Suppressor macrophage treated with lipopolysaccharide for 1 hour (primary cell): ENCODE measurements at places on chromosomes 13 and 19.
A peak's percentile ranks its signal among the peaks of the same experiment; 100 is the strongest.

- DNase-seq, result no peak
These were observed 483.0 kb upstream of the NBEA start for GRCh38 chr13:34458756-34459715.

- no peak for DNase-seq
These were observed 147.0 kb downstream of the DCT start for GRCh38 chr13:94332359-94333096.

DNA sequence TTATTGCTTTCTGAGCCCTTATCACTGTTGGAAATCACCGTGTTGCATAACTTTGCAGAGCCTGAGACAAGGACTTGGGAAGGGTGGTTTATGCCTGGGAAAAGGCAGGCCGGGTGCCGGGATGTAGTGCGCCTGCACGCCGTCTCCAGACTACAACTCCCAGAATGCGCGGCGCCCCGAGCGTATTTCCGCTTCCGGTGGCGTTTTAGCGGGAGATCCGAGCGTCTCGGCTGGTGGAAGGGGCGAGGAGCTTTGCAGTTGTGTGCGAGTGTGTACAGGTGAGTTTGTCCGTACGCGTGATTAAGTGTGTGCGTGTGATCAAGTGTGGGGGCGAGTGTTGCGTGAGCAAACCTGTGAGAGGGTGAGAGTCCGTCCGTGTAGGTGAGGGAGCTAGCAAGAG lies 75.4 kb downstream of the PEG3 start:
- no peak for DNase-seq

- DNase-seq, result no peak
These were observed 222.2 kb downstream of the MYO16 start for GRCh38 chr13:108851660-108852059.

GRCh38 chr19:5964816-5965565 lies 12.9 kb downstream of the RANBP3 start:
- no peak for DNase-seq

- no peak for DNase-seq
These were observed 46.9 kb upstream of the UBE2L5 start for GRCh38 chr13:30375265-30375835.

- no peak for DNase-seq
These were observed 8.1 kb upstream of the NKPD1 start for GRCh38 chr19:45168767-45169351.

DNA sequence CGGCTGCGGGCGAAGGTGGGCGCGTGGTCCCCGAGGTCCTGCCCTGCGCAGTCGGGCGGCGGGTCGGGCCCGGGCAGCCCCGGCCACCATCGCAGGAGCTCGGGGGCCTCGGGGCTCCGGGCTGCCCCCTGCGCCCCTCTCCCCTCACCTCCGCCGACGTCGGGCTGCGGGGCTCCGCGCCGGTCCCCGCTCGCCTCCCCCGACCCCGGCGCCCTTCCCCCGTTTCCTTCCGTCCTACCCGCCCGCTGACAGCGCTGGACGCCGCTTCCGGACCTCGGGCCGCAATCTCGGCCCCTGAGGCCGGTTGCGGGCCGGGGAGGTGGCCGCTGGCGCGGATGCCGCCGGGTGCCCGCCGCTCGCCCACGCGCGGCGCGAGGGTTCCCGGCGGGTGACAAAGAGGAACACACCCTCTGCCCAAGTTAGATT lies 720 bp downstream of the FARP1 start:
- DNase-seq, result peak; percentile 84

DNA sequence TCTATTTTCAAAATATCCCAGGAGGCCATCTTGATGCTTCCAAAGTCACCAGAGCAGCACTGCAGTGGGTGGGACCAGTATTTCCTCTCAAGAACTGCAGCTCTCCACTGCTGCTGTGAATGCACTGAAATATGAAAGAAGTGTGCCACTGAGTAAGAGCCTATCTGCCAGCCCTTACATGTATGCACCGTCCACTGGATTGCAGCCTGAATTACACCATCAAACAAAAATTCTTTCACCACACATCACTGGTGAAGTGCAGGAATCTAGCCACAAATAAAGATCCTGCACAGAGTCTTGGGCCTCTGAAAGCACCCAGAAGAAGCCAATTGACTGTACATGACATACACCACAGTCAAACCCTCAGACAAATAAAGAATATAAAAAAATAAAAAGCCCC lies 249.0 kb downstream of the LHFPL6 start:
- DNase-seq, result no peak

- DNase-seq, result no peak
These were observed 1417.0 kb downstream of the EFNB2 start for GRCh38 chr13:105118426-105118985.

DNA sequence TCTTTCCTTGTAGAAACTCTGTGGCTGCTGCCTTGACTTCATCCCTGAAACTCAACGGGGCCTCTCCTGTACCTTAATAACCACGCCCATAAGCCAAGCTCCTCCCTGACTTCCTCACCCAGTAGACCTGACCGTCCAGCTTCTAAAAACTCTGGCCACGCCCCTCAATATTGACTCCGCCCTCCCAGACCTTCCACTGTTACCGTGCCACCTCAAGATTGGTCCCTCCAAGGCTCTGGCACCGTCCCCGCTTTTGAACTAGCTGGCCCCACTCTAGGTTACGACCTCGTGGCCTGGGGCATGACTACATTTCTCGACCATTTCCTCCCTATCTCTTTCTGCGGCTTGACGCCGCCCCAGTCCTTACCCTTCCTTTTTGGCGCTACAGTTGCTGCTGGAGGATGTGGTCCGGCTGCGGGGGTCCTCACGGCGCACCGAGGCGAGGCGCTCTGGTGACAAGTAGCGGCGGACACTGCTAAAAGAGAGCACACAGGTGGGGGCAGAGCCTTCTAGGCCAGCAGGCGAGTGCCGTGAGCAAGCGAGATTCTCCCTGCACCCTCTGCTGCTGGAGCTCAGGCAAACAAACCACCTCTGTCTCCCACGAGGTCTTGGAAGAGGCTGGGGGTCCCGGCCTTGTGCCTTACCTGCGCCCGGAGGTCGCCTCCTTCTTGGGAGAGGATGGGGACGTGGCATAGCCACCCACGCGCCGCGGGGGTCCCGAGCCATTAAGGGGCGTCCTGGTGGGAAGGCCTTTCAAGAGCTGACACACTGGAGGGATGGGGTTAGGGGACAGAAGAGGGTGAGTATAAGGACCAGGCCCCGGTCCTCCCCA lies 2.3 kb upstream of the EML2 start:
- DNase-seq, result peak; percentile 82

DNA sequence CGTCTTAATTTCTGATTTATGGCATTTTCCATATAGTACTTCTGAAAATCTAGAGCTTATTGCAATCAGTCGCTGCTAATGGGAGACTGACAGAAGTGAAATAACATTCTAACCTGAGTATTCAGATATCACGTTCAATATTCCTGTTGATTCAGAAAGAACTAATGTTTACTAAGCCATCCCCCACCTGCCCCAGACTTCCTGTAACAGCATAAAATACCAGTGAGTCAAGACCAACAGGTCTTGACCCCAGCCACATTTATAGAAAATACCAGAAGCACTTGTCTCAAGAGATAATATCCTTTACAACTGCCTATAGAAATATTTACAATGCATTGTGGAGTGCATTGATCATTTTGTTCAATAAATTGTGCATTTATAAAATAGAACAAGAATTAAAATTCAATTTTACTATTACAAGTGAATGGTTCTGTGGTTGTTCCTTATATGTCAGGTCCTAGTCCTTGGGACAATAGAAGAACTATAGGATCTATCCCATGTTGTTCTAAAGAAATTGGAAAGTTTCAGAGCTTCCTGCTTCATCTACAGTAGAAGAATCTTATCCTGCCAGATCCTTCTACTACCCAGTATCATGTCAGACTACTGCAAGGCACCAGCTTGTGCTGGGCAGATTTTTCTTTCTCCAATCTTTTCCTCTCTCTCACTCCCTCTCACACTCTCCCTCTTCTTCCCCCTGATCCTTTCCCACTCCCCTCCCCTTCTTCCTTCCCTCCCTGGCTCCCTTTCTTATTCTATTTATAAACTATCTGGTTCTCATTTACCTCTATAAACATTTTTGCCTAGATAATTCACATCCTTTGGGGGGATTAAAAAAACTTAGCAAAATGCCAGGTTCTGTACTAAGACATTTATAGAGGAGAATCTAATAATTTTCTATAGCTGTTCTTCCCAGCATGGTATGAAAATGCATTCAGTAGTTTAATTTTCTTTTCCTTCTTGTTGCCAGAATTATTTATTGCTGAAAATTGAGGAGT lies 629.9 kb downstream of the DIAPH3 start:
- DNase-seq, result no peak

DNA sequence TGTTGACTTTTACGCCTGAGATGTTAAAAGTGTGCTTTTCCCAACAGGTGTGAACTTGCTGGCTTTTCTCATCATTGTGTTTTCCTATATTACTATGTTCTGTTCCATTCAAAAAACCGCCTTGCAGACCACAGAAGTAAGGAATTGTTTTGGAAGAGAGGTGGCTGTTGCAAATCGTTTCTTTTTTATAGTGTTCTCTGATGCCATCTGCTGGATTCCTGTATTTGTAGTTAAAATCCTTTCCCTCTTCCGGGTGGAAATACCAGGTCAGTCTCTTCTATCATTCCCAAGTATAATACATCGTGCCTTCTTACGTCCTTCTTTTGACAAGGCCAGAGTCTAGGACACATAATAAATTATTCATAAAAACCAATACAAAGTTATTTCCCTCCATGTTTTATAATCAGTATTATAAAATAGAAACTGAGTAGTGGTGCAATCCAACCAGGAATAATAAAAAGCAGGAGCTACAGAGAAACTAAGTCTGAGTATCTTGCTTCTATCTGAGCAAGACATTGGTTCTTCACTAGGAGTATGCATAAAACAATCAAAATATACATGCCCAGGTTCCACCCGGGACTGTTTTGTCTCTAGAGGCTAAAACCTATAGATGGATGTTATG lies 57.9 kb downstream of the RXFP2 start:
- peak; percentile 18 for DNase-seq

- DNase-seq, result no peak
These were observed 19.3 kb downstream of the TNFSF11 start for GRCh38 chr13:42592915-42593900.

DNA sequence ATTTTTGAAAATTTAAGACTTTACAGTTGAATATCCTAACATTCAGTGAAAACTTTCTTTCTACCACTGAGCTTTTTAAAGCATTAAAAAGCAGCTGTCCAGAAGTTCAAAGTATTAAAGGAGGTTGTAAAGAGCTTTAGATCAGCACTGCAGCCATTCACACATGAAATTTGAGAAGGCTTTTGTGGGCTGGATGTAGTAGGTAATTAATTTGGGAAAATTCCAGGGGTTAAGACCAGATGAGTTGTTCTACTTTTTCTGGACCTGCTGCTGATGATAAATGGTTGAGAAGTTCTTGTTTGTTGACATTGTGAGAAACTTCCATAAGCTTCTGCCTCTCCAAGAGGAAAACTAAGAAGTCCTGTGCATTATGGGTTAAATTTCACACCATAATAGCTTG lies 1779.6 kb upstream of the PRR20A start:
- DNase-seq, result no peak

- DNase-seq, result no peak
These were observed 44.2 kb upstream of the RNF113B start for GRCh38 chr13:98221234-98221633.

- DNase-seq, result no peak
These were observed 511.8 kb upstream of the SLITRK1 start for GRCh38 chr13:84393981-84394625.

GRCh38 chr19:918152-918437 lies 962 bp downstream of the KISS1R start:
- DNase-seq, result no peak

DNA sequence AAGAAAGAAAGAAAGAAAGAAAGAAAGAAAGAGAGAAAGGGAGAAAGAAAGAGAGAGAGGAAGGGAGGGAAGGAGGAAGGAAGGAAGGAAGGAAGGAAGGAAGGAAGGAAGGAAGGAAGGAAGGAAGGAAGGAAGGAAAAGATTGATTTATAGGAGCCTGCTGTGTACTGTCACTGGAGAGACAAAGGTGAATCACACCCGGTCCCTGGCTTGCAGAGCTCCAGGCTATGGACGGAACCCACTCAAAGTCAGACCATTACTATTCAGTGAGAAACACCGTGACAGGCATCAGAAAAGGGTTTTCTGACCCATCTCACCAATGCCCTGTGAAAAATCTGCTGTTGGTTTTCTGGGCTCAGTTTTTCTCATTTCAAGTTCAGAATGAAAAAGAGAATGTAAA lies 7.3 kb upstream of the CEACAM6 start:
- DNase-seq, result no peak

- DNase-seq, result no peak
These were observed 23.3 kb upstream of the CACTIN start for GRCh38 chr19:3649888-3650287.

DNA sequence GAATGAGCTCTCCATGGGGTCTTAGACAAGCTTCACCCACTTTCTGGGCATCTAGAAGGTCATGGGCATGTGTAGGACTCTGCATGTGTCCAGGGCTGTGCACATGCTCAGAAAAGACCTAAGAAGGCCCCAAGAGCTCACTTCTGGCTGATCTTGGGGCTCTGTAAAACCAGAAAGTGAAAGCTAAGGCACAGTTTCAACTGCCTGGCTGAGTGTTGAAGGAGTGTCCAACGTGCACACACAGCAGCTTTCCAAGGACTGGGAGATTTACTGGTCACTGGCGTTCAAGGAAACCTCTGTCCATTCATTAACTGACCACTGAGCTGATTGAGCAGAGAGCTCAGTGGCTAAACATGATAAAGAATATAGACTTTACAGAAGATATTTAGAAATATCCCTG lies 137.9 kb downstream of the KATNAL1 start:
- DNase-seq, result no peak

GRCh38 chr19:1224047-1224825 lies 13.6 kb downstream of the CBARP start:
- no peak for DNase-seq

DNA sequence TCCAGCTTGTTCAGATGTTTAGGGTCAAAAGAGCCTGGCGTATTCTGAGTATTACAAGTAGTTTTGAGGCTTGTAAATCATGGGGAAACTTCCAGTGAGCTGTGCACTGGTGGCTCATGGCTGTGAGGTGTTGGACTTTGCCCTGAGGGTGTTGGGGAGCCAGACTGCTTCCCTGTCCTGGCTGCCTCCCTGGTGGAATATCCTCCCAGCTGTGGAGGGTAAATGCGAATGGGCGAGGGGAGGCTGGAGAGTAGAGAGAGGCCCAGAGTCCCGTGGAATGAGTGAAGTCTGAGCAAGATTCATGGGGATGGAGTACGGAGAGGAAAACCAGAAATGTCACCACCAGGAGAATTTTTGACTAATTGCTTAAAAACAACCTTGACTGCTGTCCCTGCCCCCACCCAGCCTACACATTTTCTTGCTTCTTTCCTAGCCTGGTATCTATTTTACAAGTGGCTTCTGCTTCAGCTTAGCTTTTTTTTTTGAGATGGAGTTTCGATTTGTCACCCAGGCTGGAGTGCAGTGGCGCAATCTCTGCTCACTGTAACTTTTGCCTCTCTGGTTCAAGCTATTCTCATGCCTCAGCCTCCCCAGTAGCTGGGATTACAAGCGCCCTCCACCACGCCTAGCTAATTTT lies 3.7 kb downstream of the SNRPA start:
- DNase-seq, result peak; percentile 82

- no peak for DNase-seq
These were observed 604.7 kb downstream of the SLITRK6 start for GRCh38 chr13:85194482-85194881.

- no peak for DNase-seq
These were observed 6.9 kb downstream of the PNKP start for GRCh38 chr19:49860336-49861102.

- peak; percentile 54 for DNase-seq
These were observed 1.5 kb upstream of the BCAT2 start for GRCh38 chr19:48812094-48812929.

GRCh38 chr13:110339975-110340550 lies 33.0 kb downstream of the COL4A2 start:
- no peak for DNase-seq

GRCh38 chr13:76830805-76831204 lies 55.4 kb downstream of the KCTD12 start:
- no peak for DNase-seq

GRCh38 chr13:113962386-113962785 lies 11.5 kb downstream of the C13orf46 start:
- DNase-seq, result no peak
